Ovary (tissue), 10 donors: ENCODE measurements at places on chromosomes 11 and 22. TPM values are rescaled to one million over a fixed set of nuclear protein-coding genes. Genes with fewer than 3 reads are reported as not detected.

DNA sequence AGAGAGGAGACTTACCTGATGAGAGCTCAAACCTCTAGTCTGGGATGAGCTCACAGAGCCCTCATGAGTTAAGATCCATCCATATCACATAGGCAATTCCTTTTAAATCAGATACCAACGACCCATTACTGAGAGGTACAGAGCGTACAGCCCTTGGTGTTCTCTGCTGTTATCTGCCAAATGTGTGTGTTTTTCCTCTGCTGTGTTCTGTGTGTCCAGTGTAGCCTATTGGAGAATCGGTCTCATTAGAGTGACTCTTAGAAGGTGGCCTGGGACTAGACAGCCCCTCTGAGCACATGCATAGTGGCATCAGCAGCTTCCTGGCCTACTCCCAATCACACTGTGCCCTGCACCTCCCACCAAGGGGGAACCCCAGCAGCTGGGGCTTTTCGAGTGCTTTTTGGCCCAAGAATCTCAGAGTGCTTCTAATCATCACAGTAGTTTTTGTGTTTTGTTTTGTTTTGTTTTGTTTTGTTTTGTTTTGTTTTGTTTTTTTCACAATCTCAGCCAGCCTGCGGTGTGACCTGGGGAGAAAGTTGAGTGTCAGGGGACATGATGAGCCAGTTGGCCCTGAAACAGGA, 25.4 kb downstream of the TP53AIP1 start:
- no peaks in the 10 kb centered on the region for H3K4me1 ChIP-seq
- no peak for DNase-seq
- no peaks in the 10 kb centered on the region for H3K36me3 ChIP-seq
- H3K27ac ChIP-seq: no peak overlapping the region
- H3K27me3 ChIP-seq: no peaks in the 10 kb centered on the region

- DNase-seq: no peak
- no peaks in the 10 kb centered on the region for H3K27me3 ChIP-seq
- peaks cover 9% of the 10 kb centered on the region for H3K4me1 ChIP-seq
- H3K4me3 ChIP-seq: no peak overlapping the region
- no peak overlapping the region for H3K27ac ChIP-seq
These were observed 39.8 kb downstream of the AMPD3 start for GRCh38 chr11:10494636-10495463.

DNA sequence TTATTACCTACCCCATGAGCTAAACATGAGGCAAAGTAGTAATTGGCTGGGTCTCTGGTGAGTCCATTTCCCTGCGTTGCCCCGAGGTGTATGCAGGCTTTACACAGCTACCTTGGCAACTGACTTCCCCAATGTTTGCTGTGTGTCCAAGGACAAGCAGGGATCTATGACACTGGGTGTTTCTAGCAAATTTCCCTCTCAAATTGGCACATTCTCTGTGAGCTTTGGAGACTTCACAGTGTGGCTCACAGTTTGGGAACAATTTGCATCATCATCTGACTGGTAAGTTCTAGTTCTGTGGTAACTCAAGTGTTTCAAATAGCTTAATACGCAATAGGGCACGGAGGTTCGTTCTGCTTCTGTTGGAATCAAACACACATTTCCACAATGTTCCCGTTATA, 12.5 kb downstream of the NNMT start:
- no peaks in the 10 kb centered on the region for H3K36me3 ChIP-seq
- DNase-seq: no peak
- H3K27me3 ChIP-seq: no peaks in the 10 kb centered on the region
- no peak overlapping the region for H3K27ac ChIP-seq
- no peaks in the 10 kb centered on the region for H3K4me1 ChIP-seq

- no peak for DNase-seq
- H3K27me3 ChIP-seq: no peaks in the 10 kb centered on the region
- peaks cover 9% of the 10 kb centered on the region for H3K4me1 ChIP-seq
- H3K27ac ChIP-seq: no peak overlapping the region
These were observed 189.8 kb upstream of the PITPNB start for GRCh38 chr22:28108851-28109250.

DNA sequence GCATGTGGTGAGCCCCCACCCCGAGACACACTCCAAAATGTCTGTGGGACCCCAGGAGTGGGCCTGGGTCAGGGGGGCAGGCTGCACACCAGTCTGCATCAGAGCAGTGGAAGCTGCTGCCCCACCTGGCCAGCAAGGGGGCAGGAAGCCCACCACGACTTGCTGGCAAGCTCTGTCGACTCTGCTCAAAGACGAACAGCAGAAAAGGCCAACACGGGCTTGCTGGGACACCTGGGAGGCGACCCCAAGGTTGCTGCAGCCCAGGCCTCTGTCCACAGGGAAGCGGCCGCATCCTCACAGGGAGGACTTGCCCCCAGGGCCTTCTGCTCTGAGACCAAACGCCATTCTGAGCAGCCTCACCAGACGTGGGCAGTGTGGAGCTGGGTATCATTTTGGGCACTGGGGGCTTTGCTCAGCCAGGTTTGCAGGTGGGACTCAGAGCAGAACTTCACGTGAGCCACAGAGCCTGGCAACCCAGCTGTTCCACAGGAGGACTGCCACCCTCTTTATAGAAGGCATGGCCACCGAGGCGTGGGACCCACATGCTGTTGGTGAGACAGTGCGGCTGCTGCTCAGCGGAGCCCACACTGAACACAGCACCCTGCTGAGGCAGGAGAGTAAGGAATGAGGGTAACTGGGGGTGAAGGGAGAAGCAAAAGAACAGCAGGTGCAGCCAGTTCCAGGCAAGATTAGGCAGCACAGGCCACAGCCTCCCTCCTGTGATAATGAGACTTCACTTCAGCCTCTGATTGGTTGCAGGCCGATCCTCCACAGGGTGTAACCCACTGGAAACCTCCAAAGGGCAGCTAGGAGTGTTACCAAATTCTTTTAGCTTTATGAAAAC, 11.0 kb downstream of the IL17REL start:
- H3K27me3 ChIP-seq: no peaks in the 10 kb centered on the region
- no peak for DNase-seq
- no peak overlapping the region for H3K4me3 ChIP-seq
- H3K4me1 ChIP-seq: peaks cover 4% of the 10 kb centered on the region
- H3K27ac ChIP-seq: no peak overlapping the region
- no peaks in the 10 kb centered on the region for H3K36me3 ChIP-seq

GRCh38 chr11:65502555-65503367, 3.9 kb downstream of the MALAT1 start:
- H3K27me3 ChIP-seq: no peaks in the 10 kb centered on the region
- H3K4me3 ChIP-seq: peak overlapping the region; percentile 82
- H3K4me1 ChIP-seq: peaks cover 2% of the 10 kb centered on the region
- H3K27ac ChIP-seq: peak overlapping the region; percentile 91
- no peak for DNase-seq

- H3K27me3 ChIP-seq: no peaks in the 10 kb centered on the region
- H3K27ac ChIP-seq: no peak overlapping the region
- H3K4me1 ChIP-seq: no peaks in the 10 kb centered on the region
- no peak for DNase-seq
These were observed 36.2 kb upstream of the PAK1 start for GRCh38 chr11:77510095-77510494.

DNA sequence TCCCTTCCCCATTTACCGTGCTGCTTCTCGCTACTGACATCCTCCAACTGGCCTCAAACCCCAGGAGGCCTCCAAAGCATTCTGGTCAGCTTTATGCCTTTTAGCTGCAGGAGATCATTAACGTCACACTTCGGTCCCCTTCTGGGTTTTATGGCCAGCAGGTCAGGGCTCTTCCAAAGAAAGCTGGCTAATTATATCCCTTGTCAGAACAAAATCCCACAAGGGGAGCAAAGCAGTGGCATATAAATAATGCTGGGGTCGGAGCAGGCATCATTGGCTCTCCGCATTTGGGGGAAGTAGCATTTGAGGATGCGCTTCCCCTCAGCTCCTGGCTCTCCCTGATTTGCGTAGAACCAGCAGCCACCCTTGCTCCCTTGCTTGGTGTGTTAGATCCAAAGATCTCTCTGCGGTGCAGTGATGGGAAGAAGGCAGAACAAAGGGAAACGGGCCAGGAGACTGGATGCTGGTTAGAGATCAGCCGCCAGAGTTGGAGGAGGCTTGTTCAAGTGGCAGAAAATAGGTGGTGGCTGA, 117.4 kb downstream of the DBX1 start:
- H3K27ac ChIP-seq: no peak overlapping the region
- DNase-seq: no peak
- H3K4me3 ChIP-seq: no peak overlapping the region
- H3K27me3 ChIP-seq: no peaks in the 10 kb centered on the region
- no peaks in the 10 kb centered on the region for H3K36me3 ChIP-seq

DNA sequence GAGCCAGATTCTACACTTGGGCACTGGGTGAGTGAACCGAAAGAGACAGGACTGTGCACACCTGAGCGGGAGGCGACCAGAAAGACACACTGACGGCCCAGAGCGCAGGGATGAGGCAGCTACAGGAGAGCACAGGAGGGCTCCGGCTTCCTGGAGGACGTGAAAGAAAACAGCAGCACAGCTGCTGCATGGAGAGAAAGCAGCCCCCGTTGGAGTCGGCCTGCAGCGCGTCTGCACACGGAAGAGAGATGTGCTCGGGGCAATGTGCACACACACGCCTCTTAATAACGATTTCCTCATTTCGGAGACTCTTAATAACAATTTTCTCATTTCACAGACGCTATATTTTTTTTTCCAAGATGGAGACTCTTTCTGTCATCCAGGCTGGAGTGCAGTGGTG, 160.4 kb downstream of the CTTN start:
- no peaks in the 10 kb centered on the region for H3K4me1 ChIP-seq
- no peaks in the 10 kb centered on the region for H3K27me3 ChIP-seq
- H3K4me3 ChIP-seq: no peak overlapping the region
- H3K27ac ChIP-seq: no peak overlapping the region
- no peaks in the 10 kb centered on the region for H3K36me3 ChIP-seq

DNA sequence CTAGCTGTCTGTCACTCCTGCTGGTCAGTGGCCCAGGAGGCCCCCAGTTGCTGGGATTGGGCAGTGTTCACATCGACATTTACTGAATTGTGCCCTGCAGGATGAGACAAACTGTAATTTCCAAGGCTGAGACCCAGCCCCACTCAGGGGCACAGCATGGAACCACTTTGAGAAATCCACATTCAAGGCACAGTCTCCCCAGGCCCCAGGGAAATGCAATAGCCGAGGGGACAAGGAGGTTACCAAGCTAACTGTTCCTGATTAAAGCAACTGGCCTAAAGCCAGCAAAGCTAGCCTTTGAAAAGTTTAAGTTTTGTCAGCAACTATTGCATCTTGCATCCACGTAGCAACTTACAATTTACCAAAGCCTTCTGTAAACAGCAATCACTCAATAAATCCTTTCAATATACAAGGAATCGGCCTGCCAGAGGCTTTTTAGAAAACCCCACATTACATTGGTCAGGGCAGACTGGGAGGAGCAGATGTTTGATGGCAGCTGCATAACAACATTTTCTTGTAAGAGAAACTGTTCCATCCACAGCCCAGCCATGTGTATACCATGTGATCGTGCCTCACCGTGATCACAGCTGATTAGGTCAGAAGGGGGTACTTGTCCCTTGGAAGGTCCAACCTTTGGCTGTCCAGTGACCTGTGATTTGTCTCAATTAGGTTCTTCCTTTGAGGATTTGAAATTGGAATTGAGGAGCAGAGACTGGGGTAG, 103.9 kb downstream of the TENM4 start:
- H3K27me3 ChIP-seq: no peaks in the 10 kb centered on the region
- H3K4me3 ChIP-seq: no peak overlapping the region
- no peaks in the 10 kb centered on the region for H3K36me3 ChIP-seq
- H3K4me1 ChIP-seq: peaks cover 11% of the 10 kb centered on the region
- no peak overlapping the region for H3K27ac ChIP-seq

The SMIM35 gene
- total RNA-seq: not detected

The RASSF10 gene
- 3.8 TPM for total RNA-seq

The KIF18A gene
- 0.34 TPM for total RNA-seq

The SPON1 gene
- total RNA-seq: 19.7 TPM
